Body of pancreas (tissue), 4 donors: ENCODE measurements at places on chromosomes 1 and 21. TPM values are rescaled to one million over a fixed set of nuclear protein-coding genes. Genes with fewer than 3 reads are reported as not detected.
A peak's percentile ranks its signal among the peaks of the same experiment; 100 is the strongest.

ARHGEF19 gene
- total RNA-seq, result 15.3 TPM

GRCh38 chr1:85629532-85629920 is 49.0 kb downstream of the CCN1 start:
- no peaks in the 10 kb centered on the region for H3K36me3 ChIP-seq
- H3K27ac ChIP-seq, result no peak overlapping the region
- H3K4me3 ChIP-seq, result no peak overlapping the region
- peaks cover 18% of the 10 kb centered on the region for H3K4me1 ChIP-seq
- H3K27me3 ChIP-seq, result no peaks in the 10 kb centered on the region
- no peak for DNase-seq

DNA sequence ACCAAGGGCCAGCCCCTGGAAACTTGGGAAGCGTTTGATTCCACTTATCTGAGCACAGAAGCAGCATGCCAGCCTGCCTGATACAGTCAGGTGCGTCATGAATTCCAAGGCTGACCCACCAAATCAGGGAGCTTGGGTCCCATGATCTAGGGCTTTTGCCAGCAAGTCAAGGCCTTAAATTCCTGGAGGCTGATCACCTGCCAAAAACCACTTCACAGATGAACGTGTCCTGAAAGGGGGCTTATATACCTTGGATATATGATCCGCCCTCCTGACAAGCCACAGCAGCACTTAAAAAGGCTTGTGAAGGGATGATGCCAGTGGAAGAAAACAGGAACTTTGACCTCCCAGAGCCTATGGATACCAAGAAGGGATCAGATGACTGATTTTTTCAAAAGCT is 24.0 kb upstream of the CLIC6 start:
- peaks cover 9% of the 10 kb centered on the region for H3K4me1 ChIP-seq
- no peaks in the 10 kb centered on the region for H3K27me3 ChIP-seq
- peak; percentile 36 for DNase-seq
- H3K36me3 ChIP-seq, result no peaks in the 10 kb centered on the region
- no peak overlapping the region for H3K4me3 ChIP-seq
- peak overlapping the region; percentile 35 for H3K27ac ChIP-seq

DNA sequence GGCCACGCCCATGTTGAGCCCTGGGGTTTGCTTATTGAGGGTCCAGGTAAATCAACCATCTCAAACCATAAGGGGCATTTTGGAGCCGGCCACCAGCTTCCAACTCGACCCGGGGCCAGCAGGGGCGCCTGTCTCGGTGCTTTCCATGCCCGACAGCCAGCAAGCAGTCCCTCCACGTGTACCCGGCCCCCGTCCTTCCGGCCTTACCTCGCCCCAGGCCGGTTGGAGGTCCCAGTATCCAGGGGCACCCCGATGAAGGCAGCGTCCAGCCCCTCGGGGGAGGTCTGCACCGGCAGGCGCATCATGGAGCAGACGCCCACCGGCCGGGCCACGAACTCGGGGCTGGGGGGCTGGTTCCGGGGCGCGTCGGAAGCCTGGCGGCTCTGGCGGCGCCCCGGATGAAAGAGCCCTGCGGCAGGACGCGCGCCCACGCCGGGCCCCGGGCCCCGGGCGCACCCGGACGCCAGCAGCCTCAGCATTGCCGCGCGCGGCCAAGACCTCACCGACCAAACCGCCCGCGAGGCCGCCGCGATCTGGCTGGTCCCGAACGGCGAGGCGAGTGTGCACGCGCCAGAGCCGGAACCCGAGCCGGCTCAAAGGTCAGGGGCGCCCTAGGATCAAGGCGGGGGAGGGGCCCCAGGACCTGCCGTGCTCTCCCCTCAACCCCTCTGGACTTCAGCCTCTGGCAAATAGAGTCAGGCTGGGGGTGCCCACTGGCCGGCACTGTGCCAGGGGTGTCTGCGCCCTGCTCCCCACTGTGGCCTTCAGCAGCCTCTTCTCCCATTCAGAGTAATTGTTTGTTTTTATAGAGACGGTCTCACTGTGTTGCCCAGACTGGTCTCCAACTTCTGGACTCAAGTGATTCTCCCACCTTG is at the start of gene AGMAT:
AGMAT (minus strand) TSS at position 563 of the 875 bp plus-strand sequence; CDS start at position 479, 84 bp downstream.
- peak; percentile 62 for DNase-seq
- H3K27me3 ChIP-seq, result no peaks in the 10 kb centered on the region
- no peak within 1 kb of the TSS for H3K27ac ChIP-seq
- no peaks in the 10 kb centered on the region for H3K36me3 ChIP-seq
- peak within 1 kb of the TSS; percentile 10 for H3K4me3 ChIP-seq

DCST1 gene
- not detected for total RNA-seq

SPRR1A gene
- total RNA-seq, result not detected

- no peak overlapping the region for H3K27ac ChIP-seq
- no peak overlapping the region for H3K4me3 ChIP-seq
- H3K4me1 ChIP-seq, result peaks cover 11% of the 10 kb centered on the region
- DNase-seq, result no peak
- H3K27me3 ChIP-seq, result no peaks in the 10 kb centered on the region
Observed at GRCh38 chr1:113617438-113618141, 141.7 kb downstream of the PHTF1 start.

GRCh38 chr1:147837129-147837963 is 65.2 kb upstream of the GJA8 start:
- no peaks in the 10 kb centered on the region for H3K36me3 ChIP-seq
- no peaks in the 10 kb centered on the region for H3K4me1 ChIP-seq
- DNase-seq, result no peak

DNA sequence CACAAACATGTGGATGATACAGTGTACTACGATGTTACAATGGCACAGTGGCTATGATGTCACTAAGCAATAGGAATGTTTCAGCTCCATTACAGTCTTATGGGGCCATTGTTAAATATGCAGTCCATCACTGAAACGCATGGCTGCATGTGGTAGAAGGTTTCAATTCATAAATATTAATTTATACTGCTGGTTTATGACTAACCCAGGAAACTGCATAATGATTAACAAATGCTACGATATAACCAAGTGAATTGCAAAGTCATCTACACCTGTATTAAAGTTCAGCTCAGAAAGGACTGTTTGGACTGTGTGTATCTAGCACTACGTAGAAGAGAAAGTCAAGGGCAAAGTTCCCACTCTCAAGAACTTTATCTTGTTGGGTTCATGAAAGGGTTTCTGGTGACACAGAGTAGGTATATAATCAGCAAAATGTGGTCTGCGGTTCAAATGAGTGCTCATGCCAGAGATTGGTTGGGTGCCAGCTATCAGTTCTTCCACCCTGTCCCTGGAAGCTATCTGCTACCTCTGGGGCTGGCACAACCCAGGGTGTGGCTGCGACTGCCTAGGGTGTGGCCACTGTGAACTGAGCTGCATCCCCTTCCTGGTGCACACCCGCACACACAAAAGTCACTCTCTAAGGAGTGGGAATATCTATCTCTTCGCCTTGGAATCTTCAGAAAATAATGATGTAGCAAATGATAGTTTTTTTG is 14.8 kb downstream of the MGST3 start:
- H3K4me1 ChIP-seq, result peaks cover 30% of the 10 kb centered on the region
- peak overlapping the region; percentile 46 for H3K27ac ChIP-seq
- H3K4me3 ChIP-seq, result no peak overlapping the region
- no peaks in the 10 kb centered on the region for H3K36me3 ChIP-seq

DNA sequence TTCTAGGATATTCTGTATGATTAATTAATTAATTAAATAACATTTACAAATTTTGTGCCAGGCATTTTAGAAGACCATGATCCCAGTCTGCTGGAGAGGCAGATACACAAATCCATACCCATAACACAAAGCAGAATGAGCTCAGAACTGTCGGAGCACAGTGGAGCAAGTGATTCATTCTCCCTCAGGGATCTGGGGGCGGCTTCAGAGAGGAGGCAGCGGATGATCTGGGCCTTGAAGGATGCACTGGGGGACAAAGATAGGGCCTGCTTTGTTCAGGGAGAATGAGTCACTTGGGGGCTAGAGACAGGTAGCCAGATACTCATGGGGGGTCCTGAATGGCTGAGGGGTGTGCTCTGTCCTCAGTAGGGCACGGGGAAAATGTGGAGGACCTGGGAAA is 50.9 kb upstream of the TRABD2B start:
- H3K4me1 ChIP-seq, result peaks cover 23% of the 10 kb centered on the region
- no peak overlapping the region for H3K27ac ChIP-seq
- H3K36me3 ChIP-seq, result no peaks in the 10 kb centered on the region
- no peak overlapping the region for H3K4me3 ChIP-seq
- no peaks in the 10 kb centered on the region for H3K27me3 ChIP-seq
- no peak for DNase-seq

OR6N1 gene
- not detected for total RNA-seq

GBP2 gene
- 11.2 TPM for total RNA-seq
